ENCODE measurements at places on chromosomes 16 and 17.
A peak's percentile ranks its signal among the peaks of the same experiment; 100 is the strongest.

DNA sequence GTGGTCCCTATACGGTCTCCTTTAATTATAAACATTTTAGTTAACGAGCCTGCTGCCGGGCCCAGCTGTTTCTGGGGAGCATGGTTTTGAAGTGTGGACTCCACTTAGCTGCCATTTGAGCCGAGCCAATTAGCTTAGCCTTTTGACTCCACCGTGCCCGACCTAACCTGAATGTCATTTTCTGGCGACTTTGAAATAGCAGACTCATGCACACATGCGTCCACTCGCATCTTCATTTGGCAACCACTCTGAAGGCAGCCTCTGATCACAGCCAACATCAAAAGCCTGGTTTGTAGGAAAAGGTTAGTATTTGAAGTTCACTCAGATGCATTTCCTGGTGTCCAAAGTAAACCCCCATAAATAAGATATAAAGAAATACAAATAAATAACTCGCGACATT is 16.8 kb downstream of the AXIN2 start:
- H3K36me3 ChIP-seq, result peaks cover 20% of the 10 kb centered on the region
- H3K27me3 ChIP-seq, result no peaks in the 10 kb centered on the region
- no peak overlapping the region for H3K4me3 ChIP-seq
- peaks cover 23% of the 10 kb centered on the region for H3K4me1 ChIP-seq
- H3K27ac ChIP-seq, result no peak overlapping the region
- no peak for DNase-seq

DNA sequence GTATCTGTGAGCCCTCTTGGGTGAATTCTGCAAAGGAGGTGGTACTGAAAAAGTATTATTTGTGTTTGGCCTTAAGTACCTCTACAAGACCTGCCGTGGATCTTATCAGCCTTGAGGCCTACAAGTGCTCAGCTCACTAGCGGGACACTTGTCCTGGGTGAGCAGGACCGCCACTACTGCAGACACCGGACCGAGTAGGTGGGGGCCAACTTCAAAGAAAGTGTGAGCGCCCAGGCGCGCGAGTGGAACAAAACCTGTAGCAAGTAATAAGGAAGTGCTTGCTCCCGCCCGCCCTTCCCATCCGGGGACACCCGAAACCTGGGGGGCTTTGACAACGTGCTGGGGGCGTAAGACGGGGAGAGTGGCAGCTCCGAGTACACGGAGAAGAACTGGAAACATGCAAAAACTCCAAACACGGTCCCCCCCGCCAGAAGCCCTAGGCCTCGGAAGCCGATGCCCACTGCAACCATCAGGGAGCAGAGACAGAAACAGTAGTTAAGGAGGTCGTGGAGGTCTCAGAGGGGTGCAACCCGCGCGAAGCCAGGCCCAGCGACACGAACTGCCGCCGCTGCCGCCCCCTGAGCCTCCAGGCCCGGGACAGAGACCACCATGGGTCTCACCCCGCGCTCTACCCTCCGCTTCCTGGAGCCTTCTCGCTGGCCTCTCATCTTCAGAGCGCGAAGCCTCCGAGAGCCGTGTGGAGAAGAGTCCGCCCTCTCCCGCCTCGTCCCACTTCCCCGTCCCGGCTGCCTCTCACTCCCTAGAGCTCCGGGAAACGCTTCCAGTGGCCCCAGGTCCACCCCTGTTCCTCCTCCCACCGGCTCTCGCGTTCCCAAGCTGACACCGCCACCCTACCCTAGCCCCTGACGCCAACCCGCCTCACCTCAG is 537 bp downstream of the CNOT1 start:
- H3K27me3 ChIP-seq, result no peaks in the 10 kb centered on the region
- peak; percentile 50 for DNase-seq
- H3K4me3 ChIP-seq, result peak overlapping the region; percentile 92
- no peaks in the 10 kb centered on the region for H3K4me1 ChIP-seq

DNA sequence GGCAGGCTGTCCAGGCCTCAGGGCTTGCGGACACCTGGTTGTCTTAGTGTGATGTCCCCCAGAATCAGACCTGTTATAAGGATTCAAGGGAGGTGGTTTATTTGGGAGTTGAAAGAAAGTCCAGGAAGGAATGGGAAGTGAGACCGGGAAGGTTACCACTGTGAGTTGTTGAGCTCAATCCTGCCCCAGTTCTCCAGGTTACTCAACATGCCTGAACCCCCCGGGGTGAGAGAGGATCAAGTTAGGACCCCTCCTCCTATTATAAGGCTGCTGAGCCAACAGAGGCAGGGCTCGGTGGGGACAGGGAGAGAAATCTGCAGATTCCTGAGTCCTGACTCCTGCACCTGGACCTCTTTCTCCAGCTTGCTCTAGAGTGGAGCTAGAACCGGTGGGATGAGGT is 86.4 kb downstream of the MRM1 start:
- no peaks in the 10 kb centered on the region for H3K36me3 ChIP-seq
- no peaks in the 10 kb centered on the region for H3K27me3 ChIP-seq
- no peak overlapping the region for H3K4me3 ChIP-seq

DNA sequence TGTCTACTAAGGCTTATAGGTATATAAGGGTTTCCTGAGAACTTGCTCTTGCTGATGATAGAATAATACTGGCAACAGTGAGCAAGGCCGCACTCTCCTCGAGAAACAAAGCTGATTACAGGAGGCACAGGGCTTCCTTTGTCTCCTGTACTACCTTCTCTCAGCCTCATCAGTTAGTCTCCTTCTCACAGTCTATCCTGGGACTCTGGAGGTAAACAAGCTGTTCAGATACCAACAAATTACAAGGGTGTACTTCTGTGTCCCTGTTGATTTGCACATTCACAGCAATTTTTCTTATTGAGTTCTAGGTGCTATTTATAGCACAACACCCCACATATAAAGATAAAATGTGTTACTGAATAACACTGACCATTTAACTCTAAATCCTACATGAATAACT is 98.7 kb downstream of the TRIM37 start:
- H3K36me3 ChIP-seq, result no peaks in the 10 kb centered on the region
- DNase-seq, result no peak
- H3K27ac ChIP-seq, result no peak overlapping the region
- no peak overlapping the region for H3K4me3 ChIP-seq

- no peak overlapping the region for H3K27ac ChIP-seq
- DNase-seq, result no peak
- H3K4me3 ChIP-seq, result no peak overlapping the region
- no peaks in the 10 kb centered on the region for H3K36me3 ChIP-seq
- H3K27me3 ChIP-seq, result no peaks in the 10 kb centered on the region
- H3K4me1 ChIP-seq, result no peaks in the 10 kb centered on the region
Measured at GRCh38 chr16:21028728-21029127, 121.9 kb downstream of the DNAH3 start.

DNA sequence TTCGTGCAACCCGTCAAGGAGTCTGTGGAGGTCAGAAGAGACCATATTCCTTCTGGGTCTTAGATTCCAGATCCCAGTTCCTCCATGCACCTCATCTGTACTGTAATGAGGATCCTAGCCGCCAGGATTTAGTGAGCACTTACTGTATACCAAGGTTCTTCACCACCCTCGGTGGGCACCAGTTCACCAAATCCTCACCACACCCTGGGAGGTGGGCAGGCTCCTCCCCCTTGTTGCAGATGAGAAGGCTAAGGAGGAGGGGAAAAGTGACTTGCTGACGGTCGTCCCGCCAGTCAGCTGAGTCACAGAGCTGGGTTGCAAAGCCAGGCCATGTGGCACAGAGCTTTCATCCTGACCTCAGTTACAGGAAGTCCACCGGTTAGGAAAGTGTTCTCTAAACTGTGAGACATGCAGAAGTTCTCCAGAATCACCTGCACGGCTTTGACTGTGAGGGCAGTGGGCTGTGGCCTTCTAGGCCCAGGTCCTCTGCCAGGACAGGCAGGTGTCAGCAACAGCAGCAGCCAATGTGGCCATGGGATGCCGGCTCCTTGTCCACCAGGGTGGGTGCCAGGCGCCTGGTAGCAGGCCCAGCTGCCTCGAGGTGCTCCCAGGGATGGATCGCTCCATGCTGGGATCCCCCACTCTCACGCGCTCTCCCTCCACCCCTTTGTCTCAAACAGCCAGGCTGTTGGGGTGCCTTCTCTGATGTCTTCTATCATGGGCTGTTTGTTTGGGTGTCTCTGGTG is 240.3 kb upstream of the GSE1 start:
- DNase-seq, result no peak
- no peak overlapping the region for H3K27ac ChIP-seq
- no peak overlapping the region for H3K4me3 ChIP-seq
- no peaks in the 10 kb centered on the region for H3K36me3 ChIP-seq
- H3K4me1 ChIP-seq, result no peaks in the 10 kb centered on the region

DNA sequence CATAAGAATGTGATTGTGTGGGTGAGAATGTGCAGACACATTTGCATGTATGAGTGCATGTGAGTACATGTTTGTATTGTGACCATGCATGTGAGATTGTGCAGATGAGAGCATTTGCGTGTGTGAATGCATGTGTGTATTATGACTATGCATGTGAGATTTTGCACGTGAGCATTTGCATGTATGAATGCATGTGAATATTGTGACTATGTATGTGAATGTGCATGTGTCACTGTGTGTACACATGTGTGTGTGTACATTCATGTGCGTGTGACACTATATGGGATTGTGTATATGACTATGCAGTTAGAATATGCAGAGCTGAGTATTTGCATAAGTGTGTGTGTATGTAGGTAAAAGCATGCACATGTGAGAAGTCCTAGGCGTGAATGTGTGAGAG is 381.3 kb upstream of the MAF start:
- no peaks in the 10 kb centered on the region for H3K27me3 ChIP-seq
- H3K36me3 ChIP-seq, result no peaks in the 10 kb centered on the region
- H3K4me3 ChIP-seq, result no peak overlapping the region
- no peak for DNase-seq
- no peak overlapping the region for H3K27ac ChIP-seq

DNA sequence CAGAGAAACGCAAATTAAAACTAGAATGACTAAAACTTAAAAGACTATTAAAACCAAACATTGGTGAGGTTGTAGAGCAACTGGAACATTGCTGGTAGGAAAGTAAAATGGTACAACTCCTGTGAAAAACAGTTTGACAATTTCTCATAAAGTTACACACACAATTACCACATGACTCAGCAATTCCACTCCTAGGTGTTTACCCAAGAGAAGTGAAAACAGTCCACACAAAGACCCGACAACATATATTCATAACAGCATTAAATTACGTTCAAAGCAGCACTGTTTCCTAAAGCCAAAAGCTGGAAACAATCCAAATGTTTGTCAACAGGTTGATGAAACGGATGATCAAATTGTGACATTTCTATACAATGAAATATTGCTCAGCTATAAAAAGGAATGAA is 26.5 kb upstream of the ALOX12 start:
- no peaks in the 10 kb centered on the region for H3K27me3 ChIP-seq
- no peaks in the 10 kb centered on the region for H3K4me1 ChIP-seq
- no peak overlapping the region for H3K4me3 ChIP-seq
- H3K27ac ChIP-seq, result no peak overlapping the region

DNA sequence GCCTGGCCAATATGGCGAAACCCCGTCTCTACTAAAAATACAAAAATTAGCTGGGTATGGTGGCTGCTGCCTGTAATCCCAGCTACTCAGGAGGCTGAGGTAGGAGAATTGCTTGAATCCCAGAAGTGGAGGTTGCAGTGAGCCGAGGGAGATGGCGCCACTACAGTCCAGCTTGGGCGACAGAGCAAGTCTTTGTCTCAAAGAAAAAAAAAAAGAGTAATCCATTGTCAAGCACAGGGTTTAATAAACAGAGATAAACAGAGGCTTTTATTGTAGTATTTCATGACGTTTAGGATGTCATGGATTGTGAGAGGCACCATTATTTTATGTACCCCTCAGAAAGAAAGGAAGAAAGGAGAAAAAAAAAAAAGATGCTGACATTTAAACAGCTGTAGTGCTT is 75.2 kb upstream of the RNU2-1 start:
- H3K4me3 ChIP-seq, result no peak overlapping the region
- DNase-seq, result no peak
- no peaks in the 10 kb centered on the region for H3K4me1 ChIP-seq
- no peaks in the 10 kb centered on the region for H3K36me3 ChIP-seq
- H3K27me3 ChIP-seq, result no peaks in the 10 kb centered on the region
- peak overlapping the region; percentile 29 for H3K27ac ChIP-seq

- H3K4me1 ChIP-seq, result peaks cover 12% of the 10 kb centered on the region
- no peak overlapping the region for H3K27ac ChIP-seq
- no peaks in the 10 kb centered on the region for H3K27me3 ChIP-seq
- no peak for DNase-seq
Measured at GRCh38 chr16:4788489-4788889, 344 bp upstream of the SEPTIN12 start.

DNA sequence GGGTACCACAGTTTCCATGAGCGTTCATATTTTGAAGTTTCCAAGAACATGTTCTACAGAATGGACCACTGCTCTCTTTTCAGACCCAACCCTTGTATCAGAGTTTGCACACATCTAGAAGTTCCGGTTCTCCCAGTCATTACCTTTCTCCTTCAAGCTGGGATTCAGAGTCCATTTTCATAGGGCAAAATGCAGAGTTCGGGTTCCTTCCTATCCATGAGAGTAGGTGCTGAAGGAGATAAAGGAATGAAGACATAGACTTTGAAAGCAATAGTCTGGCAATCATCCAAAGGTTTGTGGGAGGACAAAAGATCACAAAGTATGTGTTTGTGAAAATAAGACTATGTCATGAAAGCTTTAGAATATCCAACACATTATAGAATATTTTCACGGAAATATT is 699.6 kb downstream of the MAF start:
- peaks cover 6% of the 10 kb centered on the region for H3K4me1 ChIP-seq
- H3K36me3 ChIP-seq, result no peaks in the 10 kb centered on the region
- no peak overlapping the region for H3K4me3 ChIP-seq
- no peaks in the 10 kb centered on the region for H3K27me3 ChIP-seq

- H3K36me3 ChIP-seq, result no peaks in the 10 kb centered on the region
- H3K4me1 ChIP-seq, result no peaks in the 10 kb centered on the region
- no peak overlapping the region for H3K4me3 ChIP-seq
- no peak for DNase-seq
Measured at GRCh38 chr17:76534831-76535732, 2.4 kb downstream of the CYGB start.

DNA sequence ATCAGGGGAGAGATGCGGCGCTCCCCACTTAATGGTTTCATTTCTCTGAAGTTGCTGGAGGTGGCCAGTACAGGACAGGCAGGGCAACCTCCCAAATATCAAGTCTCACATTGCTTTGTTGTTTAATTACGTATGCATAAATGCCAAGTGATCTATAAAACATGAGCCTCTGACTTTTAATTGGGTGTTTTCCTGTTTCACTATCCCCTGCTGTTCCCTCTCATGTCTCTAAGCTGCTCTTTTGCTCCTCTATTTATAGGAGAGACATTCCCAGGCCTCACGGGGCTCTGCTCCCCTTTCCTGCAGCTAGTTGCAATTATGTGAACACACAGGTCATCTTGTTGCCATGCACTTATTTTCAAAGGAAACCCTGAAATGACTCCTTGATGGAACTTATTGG is 1173.5 kb upstream of the GOT2 start:
- no peaks in the 10 kb centered on the region for H3K27me3 ChIP-seq
- peaks cover 22% of the 10 kb centered on the region for H3K4me1 ChIP-seq
- H3K27ac ChIP-seq, result no peak overlapping the region
- H3K4me3 ChIP-seq, result no peak overlapping the region
- no peaks in the 10 kb centered on the region for H3K36me3 ChIP-seq

DNA sequence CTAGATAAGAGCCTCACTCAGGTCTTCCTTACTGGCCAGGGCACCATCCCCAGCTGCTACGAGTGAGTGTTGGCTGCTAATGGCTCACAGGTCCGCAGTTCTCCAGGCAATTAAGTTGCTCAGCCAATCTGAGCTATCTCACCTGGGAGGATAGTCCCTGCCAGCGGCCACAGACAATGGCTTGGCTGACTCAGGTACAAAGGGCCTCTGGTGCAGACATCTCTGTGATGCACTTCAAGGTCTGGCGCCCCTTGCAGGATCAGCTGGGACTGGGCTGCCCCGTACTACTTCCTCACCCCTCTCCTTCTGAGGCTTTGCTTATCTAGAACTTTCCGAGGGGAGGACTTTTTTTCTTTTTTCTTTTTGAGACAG is 49.2 kb upstream of the EMP2 start:
- no peak overlapping the region for H3K4me3 ChIP-seq
- H3K4me1 ChIP-seq, result no peaks in the 10 kb centered on the region
- no peaks in the 10 kb centered on the region for H3K27me3 ChIP-seq
- peak; percentile 74 for DNase-seq
- H3K27ac ChIP-seq, result no peak overlapping the region

All from GM23338 (cell line).